ENCODE measurements at places on chromosomes 1 and 21. TPM values are rescaled to one million over a fixed set of nuclear protein-coding genes. Genes with fewer than 3 reads are reported as not detected.
A peak's percentile ranks its signal among the peaks of the same experiment; 100 is the strongest.

DNA sequence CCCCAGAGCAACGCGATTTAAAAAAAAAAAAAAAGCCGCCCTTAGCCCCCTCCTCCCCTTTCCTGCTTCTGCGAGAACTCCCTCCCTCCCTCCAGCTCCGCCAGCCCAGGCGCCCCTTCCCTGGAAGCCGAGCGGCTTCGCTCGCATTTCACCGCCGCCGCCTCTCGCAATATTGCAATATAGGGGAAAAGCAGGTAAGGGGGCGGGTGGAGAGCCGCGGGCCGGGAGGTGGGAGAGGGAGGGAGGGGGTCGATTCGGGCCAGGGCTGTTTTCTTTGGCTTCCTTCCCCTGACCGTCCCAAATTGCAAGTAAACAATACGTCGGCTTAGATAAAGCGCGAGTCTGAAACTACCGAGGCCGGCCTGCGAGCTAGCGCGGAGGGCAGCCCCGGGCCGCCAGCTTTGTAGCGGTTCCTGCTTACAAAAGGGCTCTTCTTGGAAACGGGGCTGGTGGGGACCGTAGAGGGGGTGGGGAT lies 408 bp downstream of the LMO4 start:
- DNase-seq: peak; percentile 63

Gene LELP1
- 467 TPM for total RNA-seq

DNA sequence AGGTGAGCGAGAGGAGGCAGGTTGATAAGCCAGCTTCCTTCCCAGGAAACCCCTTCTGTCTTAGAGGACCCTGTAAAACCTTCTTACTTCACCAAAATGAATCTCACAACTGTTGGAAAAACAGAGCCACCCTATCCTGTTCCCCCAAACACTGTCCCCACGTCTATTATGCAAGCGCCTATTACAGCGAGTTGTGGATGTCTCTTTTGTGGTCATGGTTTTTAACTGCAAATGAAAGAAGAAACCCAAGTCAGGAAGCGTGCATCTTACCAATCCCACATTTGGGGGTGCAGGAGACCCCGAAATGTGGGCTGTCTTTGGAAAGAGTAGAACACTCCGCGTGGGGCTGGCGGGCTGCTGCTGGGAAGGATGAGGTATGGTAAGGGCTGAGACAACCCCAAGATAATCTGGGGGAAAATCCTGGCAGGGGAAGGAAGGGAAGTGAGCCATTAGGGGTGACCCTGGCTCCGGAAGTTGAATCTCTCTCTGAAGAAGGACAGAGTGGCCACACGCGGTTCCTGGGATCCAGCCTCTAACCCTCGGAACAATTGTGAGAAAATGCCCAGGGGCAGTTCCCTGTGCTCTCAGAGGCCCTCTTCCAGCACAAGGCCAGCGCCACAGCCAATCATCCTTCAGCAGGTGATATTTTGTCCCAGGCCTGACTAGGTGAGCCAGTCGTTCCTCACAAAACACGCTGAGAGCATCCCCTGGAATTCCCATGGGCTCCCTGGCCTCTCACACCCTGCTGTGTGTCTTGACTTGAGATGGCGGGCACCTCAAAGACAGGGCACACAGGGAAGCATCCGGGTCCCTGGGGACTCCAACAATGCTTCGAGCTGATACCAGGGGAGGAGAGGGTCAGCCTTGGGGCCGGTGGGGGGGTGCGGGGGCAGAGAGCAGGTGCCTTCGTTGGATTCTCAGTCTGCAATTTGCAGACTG lies 168.5 kb upstream of the IRF2BP2 start:
- DNase-seq: no peak

DNA sequence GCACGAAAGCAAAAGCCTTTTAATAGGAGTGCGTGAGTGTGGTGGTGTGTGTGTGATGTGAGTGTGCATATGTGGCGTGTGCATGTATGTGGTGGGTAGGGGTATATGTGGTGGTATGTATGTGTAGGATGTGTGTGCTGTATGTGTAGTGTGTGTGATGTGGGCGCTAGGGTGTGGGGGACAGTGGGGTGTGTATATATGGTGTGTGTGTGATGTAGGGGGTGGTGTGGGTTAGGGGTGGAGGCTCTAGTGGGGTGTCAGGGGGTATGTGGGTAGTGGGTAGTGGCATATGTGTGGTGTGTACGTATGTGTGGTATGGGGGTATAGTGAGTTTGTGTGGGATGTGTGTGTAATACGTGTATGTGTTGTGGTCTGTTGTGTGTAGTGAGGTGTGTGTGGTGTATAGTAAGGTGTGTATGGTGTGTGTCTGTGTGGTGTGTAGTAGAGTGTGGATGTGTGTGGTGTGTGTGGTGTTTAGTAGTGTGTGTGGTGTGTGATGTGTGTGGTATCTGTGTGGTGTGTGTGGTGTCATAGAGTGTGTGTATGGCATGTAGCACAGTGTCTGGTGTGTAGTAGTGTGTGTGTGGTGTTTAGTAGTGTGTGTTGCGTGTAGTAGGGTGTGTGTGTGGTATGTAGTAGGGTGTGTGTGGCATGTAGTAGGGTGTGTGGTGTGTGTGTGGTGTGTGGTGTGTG lies 86.0 kb downstream of the SYT2 start:
- no peak for DNase-seq

GRCh38 chr21:27808923-27809322 lies 842.0 kb upstream of the ADAMTS5 start:
- no peak for DNase-seq

Gene PDPN
- total RNA-seq: 8.7 TPM

Gene RBM8A
- total RNA-seq: 158 TPM

Gene UBL4B
- 95.5 TPM for total RNA-seq

Gene MOV10
- total RNA-seq: 245 TPM

- DNase-seq: no peak
Observed at GRCh38 chr1:207069858-207070506, 16.9 kb downstream of the PFKFB2 start.

Gene KIRREL1
- total RNA-seq: 19.9 TPM

Gene VPS26C
- total RNA-seq: 48.1 TPM

DNA sequence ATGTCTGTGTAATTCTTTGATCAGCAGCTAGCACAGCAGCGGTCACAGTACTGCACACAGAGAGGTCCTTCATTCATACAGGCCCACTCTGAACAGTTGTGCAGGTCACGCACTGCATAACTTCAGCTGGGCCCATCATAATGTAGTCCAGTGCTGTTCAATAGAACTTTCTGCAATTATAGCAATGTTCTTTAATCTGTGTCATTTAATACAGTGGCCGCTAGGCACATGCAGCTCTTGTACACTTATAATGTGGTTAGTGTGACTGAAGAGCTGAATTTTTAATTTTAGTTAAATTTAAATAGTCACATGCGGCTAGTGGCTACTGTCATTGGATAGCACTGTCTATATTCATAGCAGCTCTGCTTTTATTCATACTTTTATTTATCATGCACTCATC lies 48.7 kb upstream of the NFASC start:
- no peak for DNase-seq

DNA sequence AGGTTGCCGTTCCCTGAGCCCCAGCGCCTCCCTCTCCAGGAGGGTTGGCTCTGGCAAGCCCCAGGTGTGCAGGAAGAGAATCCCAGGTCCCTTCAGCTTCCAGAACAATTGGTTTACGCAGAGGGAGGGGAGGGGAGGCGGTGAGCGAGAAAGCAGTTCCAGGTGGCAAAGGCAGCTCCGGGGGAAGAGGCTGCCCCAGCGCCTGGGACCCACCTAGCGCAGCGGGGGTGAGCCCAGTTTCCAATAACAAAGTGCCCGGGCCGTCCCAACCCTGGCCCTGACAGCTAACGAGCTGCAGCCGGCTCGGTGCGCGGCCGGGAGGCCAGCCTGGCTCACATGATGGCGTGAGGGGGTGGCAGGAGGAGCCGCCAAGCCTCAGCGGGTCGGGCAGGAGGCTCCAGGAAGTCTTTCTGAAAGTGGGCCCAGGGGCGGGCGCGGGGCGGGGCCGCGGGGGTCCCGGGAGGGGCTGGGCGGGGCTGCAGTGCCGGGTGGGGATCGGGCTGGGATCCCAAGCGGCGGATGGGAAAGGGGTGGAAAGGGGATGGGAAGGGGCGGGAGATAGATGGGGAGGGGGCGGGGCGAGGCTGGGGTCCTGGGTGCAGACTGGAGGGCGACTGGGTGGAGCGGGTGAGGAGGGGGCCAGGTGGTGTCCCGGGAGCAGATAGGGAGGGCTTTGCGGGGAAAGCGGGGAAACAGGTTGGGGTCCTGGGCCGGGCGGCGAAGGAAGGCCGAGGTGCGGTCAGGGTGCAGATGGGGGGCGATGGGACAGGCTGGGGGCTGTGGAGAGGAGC lies 22.8 kb downstream of the DHRS3 start:
- no peak for DNase-seq

Gene CRYBG2
- total RNA-seq: 5.6 TPM

Gene AADACL3
- not detected for total RNA-seq

Gene CLIC6
- 0.16 TPM for total RNA-seq

- DNase-seq: peak; percentile 41
Observed at GRCh38 chr1:21175670-21176581, 771 bp downstream of the EIF4G3 start.

Gene RAB3GAP2
- 28.7 TPM for total RNA-seq

Gene ARHGAP30
- total RNA-seq: 1.6 TPM

Gene TMEM269
- total RNA-seq: 0.68 TPM

Gene ALPL
- 15.7 TPM for total RNA-seq

- no peak for DNase-seq
Observed at GRCh38 chr21:32114419-32115035, 164.3 kb downstream of the MIS18A start.

DNA sequence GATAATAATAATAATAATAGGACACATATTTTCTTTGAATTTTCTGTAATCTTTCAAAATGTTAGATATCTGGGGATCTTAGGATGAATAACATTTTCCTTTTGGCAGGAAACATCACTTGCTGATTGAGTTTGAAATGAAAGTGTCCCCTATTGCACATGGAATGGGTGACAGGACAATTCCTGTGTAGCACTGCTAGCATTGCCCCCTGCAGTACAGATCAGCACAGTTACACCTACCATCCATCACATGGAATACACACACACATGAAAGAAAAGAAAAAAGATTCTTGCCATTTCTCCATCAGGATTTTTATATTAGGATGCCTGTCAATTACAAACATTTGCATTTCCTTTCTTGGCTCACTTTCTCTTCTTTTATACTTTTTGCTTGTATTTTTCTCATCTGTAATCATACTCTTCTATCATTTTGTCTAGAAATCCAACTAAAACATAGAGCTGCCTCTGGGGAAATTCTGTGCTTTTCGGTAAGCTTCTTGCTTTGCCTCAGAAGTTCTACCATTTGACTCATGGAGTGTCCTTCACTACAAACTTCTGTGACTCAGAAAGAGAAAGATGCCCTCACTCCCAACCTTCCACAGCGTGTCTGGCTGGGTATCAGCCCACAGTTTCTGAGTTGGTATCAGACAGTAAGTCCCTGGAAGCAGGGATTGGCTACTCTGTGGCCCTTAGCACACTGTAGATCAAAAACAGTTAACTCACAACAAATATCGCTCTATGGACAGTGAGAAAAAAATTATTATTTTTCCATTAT lies 641.2 kb downstream of the PTPRC start:
- DNase-seq: no peak

Gene LCE1C
- total RNA-seq: not detected

Gene SLC9C2
- 15.9 TPM for total RNA-seq

DNA sequence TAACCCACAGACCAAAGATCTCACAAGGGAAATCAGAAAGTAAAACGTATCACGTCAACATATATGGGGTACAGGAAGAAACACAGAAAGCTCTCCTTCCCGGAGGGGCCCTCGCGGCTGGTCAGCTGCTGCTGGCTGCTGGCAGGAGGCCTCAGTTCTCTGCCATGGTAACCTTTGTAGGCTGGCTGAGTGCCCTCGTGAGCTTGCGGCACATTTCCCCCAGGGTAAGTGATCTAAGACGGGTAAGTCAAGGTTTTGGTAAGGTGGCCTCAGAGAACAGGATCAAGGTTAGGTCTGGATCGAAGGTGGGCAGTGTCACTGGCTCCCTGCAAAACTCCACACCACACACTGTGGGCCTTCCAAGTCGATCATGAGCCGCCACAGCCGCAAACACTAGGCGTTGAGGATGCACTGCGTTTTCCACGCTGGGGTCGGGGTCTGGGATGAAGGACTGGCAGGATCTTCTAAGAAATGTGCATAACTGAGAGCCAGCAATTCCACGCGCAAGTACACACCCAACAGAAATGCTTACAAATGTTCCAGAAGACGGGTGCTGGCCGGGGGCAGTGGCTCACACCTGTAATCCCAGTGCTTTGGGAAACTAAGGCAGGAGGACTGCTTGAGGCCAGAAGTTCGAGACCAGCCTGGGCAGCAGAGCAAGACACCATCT lies 33.9 kb downstream of the WDR4 start:
- DNase-seq: no peak

DNA sequence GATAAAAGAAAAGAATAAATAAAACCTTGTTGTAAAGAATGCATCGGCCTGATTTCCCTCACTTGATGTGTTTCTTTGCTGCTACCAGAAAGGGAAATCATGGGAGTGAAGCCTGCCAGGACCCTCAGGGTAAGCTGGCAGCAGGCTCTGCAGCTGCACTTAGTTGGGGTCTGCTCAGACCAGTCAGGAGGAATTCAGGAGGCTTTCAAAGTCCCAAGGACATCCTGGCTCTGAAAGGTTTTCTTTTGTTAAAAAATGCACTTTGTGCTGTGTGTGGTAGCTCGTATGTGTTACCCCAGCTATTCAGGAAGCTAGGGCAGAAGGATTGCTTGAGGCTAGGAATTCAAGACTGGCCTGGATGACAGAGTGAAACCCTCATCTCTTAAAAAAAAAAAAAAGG lies 254.8 kb downstream of the ZNF648 start:
- no peak for DNase-seq

DNA sequence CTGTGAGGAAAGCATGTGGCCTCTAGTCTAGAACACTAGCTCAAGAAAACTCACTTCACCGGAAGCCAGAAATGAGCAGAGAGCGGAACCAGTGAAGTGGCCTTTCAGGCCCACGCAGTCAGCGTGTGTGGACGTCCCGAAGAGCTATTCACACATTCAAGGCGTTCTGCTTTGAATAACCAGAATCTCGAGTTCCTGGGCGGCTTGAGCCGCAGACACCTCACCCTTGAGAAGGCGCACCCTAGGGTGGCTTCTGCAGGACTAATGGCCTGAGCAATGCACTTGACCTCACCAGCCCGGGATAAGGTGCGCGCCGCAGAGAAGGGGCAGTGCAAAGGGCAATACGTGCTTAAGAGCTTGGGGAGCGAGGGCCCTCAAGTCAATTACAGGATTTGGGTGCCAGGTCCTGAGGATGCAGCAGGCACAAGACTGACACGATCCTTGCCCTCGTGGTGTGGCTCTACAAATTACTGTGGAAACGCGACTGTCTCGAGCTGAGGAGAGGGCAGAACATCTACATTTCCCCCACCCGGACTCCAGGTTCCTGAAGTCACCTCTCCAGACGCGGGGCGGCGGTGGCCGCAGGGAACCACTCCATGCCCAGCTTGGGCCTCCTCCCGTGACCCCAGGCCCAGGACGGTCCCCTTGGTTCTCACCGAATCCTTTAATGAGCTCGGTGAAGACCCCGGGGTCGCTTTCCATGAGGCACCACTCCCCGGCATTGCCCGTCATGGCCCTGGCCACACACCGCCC lies 455 bp downstream of the UCHL5 start:
- peak; percentile 54 for DNase-seq

Gene FCGR3A
- total RNA-seq: 5.5 TPM

GRCh38 chr1:29650476-29650875 lies 414.2 kb downstream of the PTPRU start:
- no peak for DNase-seq

- DNase-seq: no peak
Observed at GRCh38 chr1:111503585-111504060, at the start of the genes ADORA3 and TMIGD3. Gene ADORA3 (minus strand): TSS chr1:111503633. CDS start chr1:111503354, 279 bp downstream. Gene TMIGD3 (minus strand): TSS chr1:111503633. CDS start chr1:111503354, 279 bp downstream.

Gene SPRR2A
- not detected for total RNA-seq
